ENCODE measurements at places on chromosomes 5 and 9.

DNA sequence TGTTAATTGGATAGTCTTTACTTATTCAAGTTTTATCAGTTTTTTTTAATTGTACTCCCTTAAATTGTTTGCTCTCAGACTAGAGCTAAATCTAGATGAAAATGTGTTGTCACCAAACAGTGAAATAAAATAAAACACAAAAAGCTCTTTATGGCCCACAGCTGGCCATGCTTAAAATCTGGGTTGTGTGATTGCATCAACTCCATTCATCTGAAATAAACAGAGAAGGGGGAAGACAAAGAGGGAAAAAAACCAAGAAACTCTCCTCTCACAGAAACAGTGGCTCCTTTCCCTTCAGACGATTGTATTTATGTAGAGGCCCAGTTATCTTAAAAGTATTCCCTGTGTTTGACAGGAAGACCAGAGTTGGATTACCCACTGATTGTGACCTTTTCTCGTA lies 422.4 kb downstream of the IRX1 start:
- no peak for DNase-seq

DNA sequence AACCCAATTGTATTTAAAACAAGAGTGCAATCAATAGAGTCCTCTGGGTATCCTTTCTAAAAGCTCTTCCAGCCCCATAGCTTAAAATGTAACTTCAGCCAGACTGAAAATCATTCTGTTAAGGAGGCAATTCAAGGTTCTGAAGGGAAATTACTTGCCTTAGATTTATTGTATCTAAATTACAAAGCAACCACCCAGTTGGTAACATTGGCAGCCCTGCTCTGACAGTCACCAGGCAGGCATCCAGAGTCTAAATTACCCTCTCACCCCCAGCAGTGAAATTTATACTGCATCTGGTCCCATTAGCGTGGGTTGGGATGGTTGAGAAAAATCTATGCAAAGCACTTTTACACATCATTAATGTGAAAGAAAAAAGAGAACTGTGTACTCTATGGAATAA lies 514.7 kb downstream of the MTRR start:
- DNase-seq, result no peak

- no peak for DNase-seq
Observed at GRCh38 chr5:125558016-125558415, 811.6 kb upstream of the ZNF608 start.

- no peak for DNase-seq
Observed at GRCh38 chr9:131781069-131781468, 41.2 kb upstream of the RAPGEF1 start.

- no peak for DNase-seq
Observed at GRCh38 chr5:171629628-171630349, 155.8 kb upstream of the SMIM23 start.

- DNase-seq, result no peak
Observed at GRCh38 chr9:35814106-35814840, 569 bp downstream of the HINT2 start.

DNA sequence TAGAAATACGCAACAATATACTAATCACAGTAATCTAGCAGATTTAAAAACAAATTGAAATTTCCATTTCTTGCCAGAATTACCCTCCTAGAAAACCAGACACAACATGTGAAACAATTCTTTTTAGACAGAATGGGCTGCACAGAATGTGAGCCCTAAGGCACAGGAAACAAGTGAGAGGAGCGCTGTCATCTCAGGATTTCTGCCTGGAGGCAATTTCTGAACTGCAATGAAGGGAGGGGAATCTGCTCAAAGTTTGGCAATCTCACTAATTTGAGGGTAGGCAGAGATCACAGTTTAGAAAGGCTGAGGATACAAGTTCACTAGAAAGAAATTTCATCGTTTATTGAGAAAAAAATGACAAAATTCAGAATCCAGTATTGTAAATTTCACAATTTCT lies 70.3 kb downstream of the INIP start:
- no peak for DNase-seq

DNA sequence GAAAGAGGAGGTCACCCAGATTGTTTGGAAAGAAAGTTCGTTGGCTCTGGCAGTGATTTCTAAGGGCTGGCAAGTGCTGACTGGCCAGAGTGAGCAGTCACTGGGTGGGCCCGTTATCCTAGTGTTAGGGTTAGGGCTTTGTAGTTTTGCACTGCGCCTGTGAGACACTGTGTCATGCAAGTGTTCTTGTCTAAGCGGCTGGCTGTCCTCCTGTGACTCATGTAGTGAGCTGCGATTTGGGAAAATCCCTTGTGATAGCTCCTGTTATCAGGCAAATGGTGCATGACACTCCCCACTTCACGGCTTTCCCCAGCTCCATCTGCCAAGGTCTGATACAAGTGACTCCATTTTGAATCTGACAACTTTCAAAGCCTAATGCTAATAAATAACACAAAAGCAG lies 526.0 kb upstream of the ADAMTS16 start:
- DNase-seq, result no peak

- DNase-seq, result no peak
Observed at GRCh38 chr9:91532325-91532724, 108.7 kb upstream of the NFIL3 start.

GRCh38 chr5:54018438-54018837 lies 291.9 kb downstream of the ARL15 start:
- DNase-seq, result no peak

DNA sequence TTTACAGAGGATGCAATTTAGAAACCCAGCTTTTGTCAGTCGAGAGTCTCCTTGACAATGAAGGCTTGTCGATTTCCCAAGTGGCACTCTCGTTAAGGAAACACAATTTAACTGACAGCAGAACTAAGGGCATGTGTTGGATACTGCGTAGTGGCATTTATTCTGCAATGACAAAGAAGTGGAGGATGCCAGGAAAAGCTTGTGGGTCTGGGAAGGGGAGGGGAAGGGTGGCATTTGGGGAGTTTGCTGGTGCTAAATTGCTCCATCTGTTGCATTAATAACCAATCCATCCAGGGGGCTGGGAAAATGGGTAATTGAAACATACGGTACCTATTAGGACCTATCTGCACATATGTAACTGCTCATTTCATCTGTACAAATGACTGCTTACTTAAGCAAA lies 190.6 kb downstream of the NSG2 start:
- DNase-seq, result no peak

GRCh38 chr9:36121971-36122370 lies 14.6 kb upstream of the GLIPR2 start:
- no peak for DNase-seq

DNA sequence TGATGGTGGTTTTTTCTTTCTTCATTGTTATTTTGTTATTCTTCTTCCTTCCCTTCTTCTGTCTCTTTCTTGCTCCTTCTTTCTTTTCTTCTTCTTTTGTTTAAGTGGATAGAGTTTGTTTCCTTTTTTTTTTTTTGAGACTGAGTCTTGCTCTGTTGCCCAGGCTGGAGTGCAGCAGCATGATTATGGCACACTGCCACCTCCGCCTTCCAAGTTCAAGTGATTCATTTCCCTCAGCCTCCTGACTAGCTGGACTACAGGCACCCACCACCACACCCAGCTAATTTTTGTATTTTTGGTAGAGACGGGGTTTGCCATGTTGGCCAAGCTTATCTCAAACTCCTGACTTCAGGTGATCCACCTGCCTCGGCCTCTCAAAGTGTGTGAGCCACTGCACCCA lies 40.3 kb downstream of the JAK2 start:
- no peak for DNase-seq

- DNase-seq, result no peak
Observed at GRCh38 chr5:103847060-103847459, 284.5 kb upstream of the NUDT12 start.

DNA sequence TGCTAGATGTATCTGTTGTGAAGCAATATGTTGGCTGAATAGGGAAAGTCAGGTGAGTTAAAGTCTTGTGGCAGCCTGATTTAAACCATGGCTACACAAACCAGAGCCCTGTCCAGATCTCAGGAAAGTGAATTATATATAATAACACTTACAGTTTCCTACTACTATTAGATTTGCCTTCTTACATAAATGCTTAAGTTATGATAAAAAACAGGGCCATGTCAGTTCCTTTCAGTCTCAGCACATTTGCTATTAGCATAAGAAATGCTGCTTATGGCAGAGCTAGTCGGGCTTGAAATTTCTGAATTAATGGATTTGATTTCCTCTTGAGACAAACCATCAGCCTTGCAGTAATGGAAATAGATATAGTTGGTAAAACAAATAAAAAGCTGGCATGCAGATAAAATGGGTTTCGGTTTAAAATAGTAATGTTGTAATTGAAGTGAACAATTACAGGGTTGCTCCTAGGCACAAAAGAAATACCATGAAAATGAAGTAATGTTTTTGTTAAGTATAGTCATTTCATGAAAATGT lies 664.2 kb upstream of the ZNF608 start:
- DNase-seq, result no peak

DNA sequence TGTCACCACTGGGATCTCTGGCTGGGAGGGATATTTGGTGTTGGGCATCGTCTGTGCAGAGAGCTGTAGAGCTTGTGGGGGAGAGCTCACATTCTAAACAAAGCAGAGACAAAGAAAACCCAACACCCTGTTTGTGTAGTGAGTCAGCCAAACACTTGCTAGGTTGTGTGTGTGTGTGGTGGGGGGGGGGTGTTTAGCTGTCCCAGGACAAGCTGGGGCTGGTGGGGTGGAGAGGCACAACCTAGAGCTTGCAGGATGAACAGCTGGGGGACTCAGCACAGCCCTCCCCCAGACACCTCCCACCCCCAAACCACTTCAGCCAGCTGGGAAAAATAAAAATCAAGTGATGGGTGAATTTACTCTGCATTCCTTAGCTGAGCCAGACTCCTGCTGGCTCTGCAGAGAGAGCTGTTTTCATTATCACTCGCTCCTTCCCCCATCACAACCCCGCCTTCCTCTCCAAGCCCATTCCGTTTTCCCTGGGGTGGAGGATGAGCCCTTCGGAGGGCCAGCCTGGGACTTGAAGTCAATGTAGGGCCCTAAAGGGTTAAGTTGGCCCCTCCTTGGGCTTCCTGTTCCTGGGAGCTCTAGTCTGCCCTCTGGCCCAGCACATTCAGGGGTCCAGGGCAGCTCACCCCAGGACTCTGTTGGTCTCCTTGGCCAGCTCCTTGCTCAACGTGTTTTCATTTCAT lies 2.6 kb downstream of the OLFML2A start:
- DNase-seq, result no peak

GRCh38 chr9:36749461-36749860 lies 176.8 kb downstream of the MELK start:
- no peak for DNase-seq

DNA sequence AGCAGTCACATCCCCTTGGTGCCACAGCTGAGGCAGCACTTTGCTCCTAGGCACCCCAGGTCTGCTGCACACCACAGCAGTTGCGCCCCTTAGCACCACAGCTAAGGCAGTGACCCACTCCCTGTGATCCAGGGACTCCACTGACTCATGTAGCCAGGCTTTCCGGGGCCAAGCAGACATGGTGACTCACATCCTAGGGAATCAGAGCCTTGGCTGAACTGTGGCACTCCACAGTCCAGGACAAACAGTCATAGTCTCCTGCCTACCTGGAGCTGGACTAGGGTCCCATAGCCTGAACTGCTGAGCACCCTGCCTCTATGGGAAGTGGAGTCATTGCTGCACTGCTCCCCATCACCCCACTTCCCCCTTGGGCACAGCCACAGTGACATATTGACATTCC lies 338.7 kb downstream of the NPR3 start:
- no peak for DNase-seq

DNA sequence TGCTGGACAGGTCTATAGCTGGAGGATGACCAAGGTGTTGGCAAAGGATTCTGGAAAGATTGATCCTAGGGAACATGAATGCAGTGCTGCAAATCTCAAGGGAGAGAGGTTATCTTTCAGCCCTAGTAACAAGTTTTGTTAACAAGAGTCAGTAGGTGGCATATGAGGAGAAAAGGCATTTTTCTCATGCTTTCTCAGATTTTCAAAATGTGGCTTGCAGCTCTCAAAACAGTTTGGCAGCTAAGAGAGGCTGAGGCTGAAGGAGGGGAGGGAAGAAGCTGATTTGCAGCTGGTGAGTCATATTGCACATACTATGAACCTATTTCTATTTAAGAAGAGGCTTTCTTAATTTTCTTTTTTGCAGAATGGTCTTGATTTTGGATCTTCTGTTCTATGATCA lies 64.3 kb upstream of the PCA3 start:
- no peak for DNase-seq

DNA sequence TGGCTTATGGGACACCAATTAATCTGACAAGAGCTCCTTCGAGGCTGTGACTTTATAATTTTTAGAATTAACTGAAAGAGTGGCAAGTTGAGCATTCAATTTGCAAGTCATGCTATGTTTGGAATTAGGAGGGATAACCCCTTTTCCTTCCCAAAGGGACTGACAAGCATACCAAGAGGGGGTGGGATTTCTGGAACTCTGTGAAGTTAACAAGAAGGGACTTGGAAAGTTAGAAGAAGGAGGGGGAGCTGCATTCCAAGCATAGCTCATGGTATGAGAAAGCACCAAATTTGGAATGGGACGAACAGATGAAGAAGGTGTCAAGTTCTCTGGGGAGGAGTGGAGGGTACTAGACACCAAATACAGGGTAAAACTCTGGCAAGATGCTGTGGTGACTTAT lies 8.9 kb upstream of the PALM2AKAP2 start:
- no peak for DNase-seq

DNA sequence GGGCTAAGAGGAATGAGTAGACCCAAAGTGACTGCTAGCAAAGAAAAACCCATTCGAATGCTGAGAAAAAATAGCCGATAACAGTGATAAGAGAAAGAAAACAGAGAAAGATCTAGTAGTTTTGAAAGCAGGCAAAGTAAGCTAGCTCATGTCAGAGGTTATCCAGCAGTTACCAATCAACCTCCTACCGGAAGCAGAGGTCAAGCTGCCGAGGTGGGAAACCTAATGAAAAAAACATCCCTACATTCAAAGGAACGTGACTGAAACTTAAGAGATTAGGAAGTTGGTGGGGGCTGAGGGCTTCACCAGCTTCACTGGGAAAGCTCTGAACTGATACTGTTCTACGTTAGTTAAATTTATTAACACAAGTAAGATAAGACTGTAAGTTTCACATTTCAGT lies 32.6 kb downstream of the SSBP2 start:
- DNase-seq, result no peak

DNA sequence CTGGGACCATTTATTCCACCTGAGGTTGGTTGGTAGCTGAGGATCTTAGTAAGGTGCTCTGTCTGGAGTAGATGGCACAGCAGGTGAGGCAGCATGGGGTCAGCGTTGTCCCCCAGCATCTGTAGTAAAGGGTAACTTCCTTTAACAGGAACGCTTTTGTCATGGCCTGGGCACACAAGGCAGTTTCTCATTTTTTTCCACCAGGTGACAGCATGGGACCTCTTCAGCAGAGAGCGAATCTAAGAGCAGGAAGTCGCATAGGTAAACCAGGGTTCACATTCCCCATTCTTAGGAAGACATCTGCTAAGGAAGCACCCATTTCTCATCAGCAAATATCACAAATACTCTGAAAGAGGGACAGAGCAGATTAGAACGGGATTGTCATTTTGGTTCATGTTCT lies 56.5 kb downstream of the GPR107 start:
- no peak for DNase-seq

All from activated gamma-delta T cell (primary cell).